ENCODE measurements at places on chromosomes 4 and X.

DNA sequence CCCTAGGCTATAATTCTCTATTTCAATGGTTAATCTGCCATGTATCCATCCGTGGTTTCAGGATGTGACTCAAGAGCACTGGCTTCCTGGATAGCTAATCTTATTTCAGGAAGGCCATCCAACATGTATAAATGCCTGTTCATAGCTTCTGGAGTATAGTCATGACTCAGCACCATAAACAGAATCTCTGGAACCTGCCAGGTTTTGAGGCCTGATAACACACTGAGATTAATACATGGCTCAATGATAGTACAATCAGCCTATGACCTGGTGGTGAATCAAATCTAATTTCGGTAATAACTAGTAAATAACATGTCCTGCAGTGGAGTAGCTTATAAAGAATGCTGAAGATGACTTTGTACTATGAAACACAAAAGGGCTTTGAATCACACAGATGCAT lies 5.7 kb upstream of the IL13RA2 start:
- no peaks in the 10 kb centered on the region for H3K36me3 ChIP-seq
- peaks cover 6% of the 10 kb centered on the region for H3K27me3 ChIP-seq
- DNase-seq: no peak
- no peaks in the 10 kb centered on the region for H3K4me1 ChIP-seq
- H3K27ac ChIP-seq: no peak overlapping the region
- H3K4me3 ChIP-seq: no peak overlapping the region

- no peaks in the 10 kb centered on the region for H3K4me1 ChIP-seq
- H3K4me3 ChIP-seq: no peak overlapping the region
- no peaks in the 10 kb centered on the region for H3K36me3 ChIP-seq
- no peaks in the 10 kb centered on the region for H3K27me3 ChIP-seq
- DNase-seq: no peak
Measured at GRCh38 chr4:74464291-74464690, 19.4 kb downstream of the AREG start.

DNA sequence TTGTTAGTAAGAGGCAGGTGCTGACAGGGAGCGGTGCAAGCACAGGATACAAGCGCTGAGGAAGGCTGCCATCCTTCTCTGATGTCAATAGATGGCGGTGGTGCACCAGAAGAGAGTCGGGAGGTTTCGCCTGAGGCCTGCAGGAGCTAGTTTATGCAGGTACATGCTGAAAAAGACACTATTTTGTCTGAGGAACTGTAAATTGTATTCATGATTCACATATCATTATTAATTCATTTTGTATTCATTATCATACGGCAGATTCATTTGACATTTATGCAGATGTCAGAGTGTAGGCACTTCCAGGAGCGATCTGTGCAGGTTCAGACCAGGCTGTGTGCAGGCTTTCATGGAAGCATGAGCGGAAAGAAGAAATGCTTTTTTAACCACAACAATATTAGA lies 824.0 kb downstream of the STIM2 start:
- no peak overlapping the region for H3K4me3 ChIP-seq
- H3K4me1 ChIP-seq: no peaks in the 10 kb centered on the region
- H3K27ac ChIP-seq: no peak overlapping the region

- no peaks in the 10 kb centered on the region for H3K36me3 ChIP-seq
- no peak overlapping the region for H3K27ac ChIP-seq
- no peak for DNase-seq
- no peak overlapping the region for H3K4me3 ChIP-seq
- H3K27me3 ChIP-seq: no peaks in the 10 kb centered on the region
Measured at GRCh38 chr4:88919056-88919455, 137.9 kb downstream of the FAM13A start.
